NCI-H2029 treated with DMSO at 0.1 percent for 48 hours (cell line): ENCODE measurements at places on chromosomes 16 and 17.

DNA sequence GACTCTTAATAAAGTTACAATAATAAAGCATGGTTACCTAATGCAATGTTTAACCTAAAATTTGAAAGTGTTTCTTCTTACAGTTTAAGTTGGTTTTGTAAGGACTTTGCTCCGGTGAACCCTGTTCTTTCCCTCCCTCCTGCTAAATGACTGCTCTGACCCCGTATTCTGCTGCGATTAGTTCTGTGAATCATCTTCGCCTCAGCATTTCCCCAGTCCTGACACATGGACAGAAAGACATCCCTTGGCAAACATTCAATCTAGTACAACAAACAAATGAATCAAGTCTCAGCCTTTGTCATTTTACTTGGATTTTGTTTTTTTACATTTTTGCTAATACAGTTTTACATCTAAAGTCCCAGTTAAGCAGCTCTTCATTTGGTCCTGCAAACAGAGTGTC lies 15.4 kb downstream of the KCNJ2 start:
- DNase-seq, result no peak

DNA sequence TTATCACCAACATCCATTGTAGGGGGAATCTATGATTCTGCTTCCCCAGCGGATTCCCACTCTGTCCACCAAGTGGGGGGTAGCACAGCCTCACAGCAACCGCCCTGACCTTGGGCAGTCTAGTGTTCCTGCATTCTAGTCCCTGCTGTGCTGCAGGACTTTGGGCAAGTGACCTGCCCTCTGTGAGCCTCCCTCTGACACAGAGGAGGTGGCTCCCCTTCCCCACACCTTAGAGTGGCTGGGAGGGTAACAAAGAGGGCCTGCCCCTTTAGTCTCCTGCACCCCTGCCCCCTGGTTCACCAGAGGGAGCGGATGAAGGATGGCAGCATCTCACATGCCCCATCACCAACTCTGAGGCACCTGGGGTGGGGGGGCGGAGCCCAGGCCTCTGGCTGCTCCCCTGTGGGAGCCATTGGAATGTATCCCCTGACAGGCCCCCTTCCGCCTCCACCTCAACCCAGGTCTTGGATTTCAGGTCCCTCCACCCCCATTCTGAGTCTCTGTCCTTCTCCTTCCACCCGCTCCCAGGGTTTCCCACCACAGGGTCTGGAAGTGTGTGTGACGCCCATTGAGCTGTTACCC lies 10.1 kb downstream of the GAS2L2 start:
- DNase-seq, result no peak

DNA sequence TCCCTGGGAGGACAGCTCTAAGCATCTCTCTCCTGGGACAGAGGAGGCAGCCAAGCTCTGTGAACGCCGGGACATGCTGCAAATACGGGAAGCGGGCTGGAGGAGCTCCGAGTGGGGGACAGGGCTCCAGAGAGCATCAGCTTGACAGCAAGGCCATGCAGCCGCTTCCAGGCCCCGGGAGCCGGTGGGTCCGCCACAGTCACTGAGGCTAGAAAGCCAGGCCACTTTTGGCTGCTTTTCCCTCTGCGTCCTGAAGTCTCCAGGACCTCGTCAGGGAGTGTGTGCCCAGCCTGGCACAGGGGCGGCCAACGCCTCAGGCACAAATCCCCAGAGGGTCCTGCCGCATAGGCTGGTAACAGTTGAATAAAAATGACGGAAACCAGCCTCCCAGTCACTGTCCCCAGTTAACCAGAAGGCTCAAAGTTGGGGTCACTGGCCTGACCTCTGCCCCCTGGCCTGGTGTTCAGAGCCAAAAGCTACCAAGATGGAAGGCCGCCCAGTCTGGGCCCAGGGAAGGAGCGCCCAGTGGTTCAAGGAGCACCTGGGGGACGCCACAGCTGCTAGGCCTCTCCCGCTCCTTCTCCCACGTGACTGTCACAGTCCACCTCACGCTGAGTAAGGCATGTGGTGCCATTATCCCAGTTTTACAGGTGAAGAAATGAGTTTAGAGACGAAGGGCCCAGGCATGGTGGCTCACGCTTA lies 3.2 kb upstream of the TRIM65 start:
- DNase-seq, result no peak

GRCh38 chr17:32517982-32518381 lies 31.2 kb downstream of the CDK5R1 start:
- DNase-seq, result no peak

- no peak for DNase-seq
Observed at GRCh38 chr17:59342681-59343131, 11.3 kb downstream of the YPEL2 start.

GRCh38 chr17:81927653-81928543 lies at the start of gene MAFG:
TSS of gene MAFG (minus strand) at chr17:81927735. CDS start at chr17:81923185, 4,550 bp downstream.
- DNase-seq, result peak; percentile 43

GRCh38 chr17:50268743-50269275 lies 5.5 kb upstream of the TMEM92 start:
- DNase-seq, result no peak

GRCh38 chr16:66205287-66206231 lies 160.9 kb upstream of the CDH5 start:
- no peak for DNase-seq

GRCh38 chr17:41392278-41392677 lies 5.1 kb downstream of the KRT31 start:
- DNase-seq, result no peak
